Mesenteric fat pad (tissue), 1 donor: ENCODE measurements at places on chromosomes 1 and 21. TPM values are rescaled to one million over a fixed set of nuclear protein-coding genes. Genes with fewer than 3 reads are reported as not detected.

Gene ENAH
- total RNA-seq, result 51.9 TPM

Gene UMODL1
- total RNA-seq, result not detected

Gene CAMK2N1
- total RNA-seq, result 13.6 TPM

Gene DDAH1
- total RNA-seq, result 15.4 TPM

Gene S100A5
- not detected for total RNA-seq

Gene PIGP
- 31.3 TPM for total RNA-seq

Gene SPOCD1
- total RNA-seq, result 9.5 TPM

Gene ADPRS
- total RNA-seq, result 21.8 TPM

Gene LCE6A
- total RNA-seq, result not detected

Gene LMOD1
- total RNA-seq, result 26.5 TPM

Gene AP4B1
- 8.5 TPM for total RNA-seq

Gene TSACC
- 0.64 TPM for total RNA-seq

Gene CD5L
- total RNA-seq, result not detected

Gene SELENBP1
- total RNA-seq, result 63.0 TPM

Gene MROH7
- total RNA-seq, result 2.4 TPM

Gene RPE65
- not detected for total RNA-seq

Gene RNU1-2
- total RNA-seq, result 6,165 TPM

Gene HRNR
- total RNA-seq, result not detected

Gene FOXD2
- 0.13 TPM for total RNA-seq

Gene ATP6V1G3
- total RNA-seq, result not detected

Gene CHI3L2
- total RNA-seq, result 12.4 TPM

Gene KIRREL1
- 99.8 TPM for total RNA-seq

Gene CD84
- 17.1 TPM for total RNA-seq

Gene EDN2
- not detected for total RNA-seq

Gene JTB
- 102 TPM for total RNA-seq

Gene CD1B
- total RNA-seq, result not detected

Gene KCNJ9
- not detected for total RNA-seq

Gene CDKN2C
- 33.1 TPM for total RNA-seq

Gene CYP4A11
- total RNA-seq, result not detected

Gene NIPAL3
- 9.6 TPM for total RNA-seq

Gene UBL4B
- total RNA-seq, result not detected

Gene GPR137B
- total RNA-seq, result 32.9 TPM

Gene C1orf87
- total RNA-seq, result not detected

Gene NBPF10
- 3.4 TPM for total RNA-seq

Gene FAM76A
- total RNA-seq, result 15.3 TPM

Gene MR1
- 14.2 TPM for total RNA-seq

Gene KISS1
- total RNA-seq, result not detected

Gene CDC7
- total RNA-seq, result 2.4 TPM
